Large intestine (tissue), 12 donors: ENCODE measurements at places on chromosomes 4 and X. TPM values are rescaled to one million over a fixed set of nuclear protein-coding genes. Genes with fewer than 3 reads are reported as not detected.

GRCh38 chrX:137547291-137547690 lies 18.6 kb upstream of the ZIC3 start:
- DNase-seq = no peak

DNA sequence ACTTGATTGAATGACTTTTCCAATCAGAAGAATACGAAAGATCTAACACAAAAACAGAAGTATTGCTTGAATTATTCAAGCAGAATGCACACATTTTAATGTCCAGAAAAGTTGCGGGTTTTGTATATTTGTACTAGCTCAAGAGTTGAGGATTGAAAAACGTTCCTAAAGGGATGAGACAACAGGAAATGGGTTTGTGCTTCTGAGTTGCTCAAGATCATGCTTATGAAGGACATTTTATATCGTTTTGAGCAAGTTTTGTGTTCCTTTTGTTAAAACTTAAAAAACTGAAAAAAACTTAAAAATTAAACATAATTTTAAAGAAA lies 353 bp upstream of the SMIM10 start:
- no peak for DNase-seq

DNA sequence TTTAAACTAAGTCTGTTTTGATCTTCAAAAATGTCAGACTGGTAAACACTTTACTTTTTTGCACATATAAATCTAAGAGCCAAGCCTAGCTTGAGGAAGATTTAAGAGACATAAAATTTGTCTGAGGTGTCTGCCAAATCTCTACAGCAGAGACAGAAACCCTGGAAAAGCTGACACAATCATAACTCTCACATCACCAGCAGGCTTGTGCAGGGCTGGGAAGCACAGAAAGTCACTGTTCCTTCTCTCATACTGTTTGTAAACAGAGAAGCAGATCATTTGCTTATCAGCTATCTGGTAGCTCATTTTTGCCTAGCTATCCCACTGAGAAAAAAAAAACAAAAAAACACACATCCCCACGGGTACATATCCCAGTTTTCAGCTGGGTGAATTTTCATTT lies 7.0 kb downstream of the ENOX2 start:
- no peak for DNase-seq

NDUFB11 gene
- 81.4 TPM for polyA plus RNA-seq

DNA sequence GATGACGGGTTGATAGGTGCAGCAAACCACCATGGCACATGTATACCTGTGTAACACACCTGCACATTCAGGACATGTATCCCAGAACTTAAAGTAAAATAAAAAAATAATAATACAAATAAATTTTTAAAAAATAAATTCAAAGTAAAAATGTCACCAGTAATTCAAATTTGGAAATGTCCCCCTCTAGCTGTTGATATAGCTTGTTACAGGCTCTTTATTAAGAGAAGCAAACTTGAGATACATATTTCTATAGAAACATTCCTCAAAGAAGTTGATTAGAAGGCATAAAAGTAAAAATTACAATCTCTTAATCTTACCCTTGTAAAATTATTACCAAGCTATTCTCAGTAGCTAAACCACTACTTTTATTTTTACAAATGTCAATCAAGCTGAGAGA lies 1397.0 kb downstream of the FAM133A start:
- DNase-seq = no peak

GPR78 gene
- polyA plus RNA-seq = 0.09 TPM

GPR50 gene
- not detected for polyA plus RNA-seq

DNA sequence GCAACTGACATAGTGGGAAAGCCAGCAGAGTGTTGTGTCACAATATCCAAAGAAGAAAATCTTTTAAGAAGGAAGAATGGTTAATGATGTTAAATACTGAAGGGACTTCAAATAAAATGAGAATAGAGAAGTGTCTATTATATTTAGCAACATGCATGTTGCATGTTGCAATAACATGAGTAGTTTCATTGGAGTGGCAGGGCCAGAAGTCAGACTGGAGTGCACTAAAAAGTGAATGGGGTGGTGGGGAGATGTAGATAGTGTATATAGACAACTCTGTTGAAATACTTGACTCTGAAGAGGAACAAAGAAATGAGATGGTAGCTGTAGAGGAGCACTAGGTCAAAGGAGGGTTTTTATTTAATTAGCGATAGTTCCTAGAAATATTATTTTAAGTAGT lies 9.5 kb upstream of the AMMECR1 start:
- DNase-seq = no peak

GRCh38 chr4:164894702-164895101 lies 17.7 kb downstream of the APELA start:
- DNase-seq = no peak

DNA sequence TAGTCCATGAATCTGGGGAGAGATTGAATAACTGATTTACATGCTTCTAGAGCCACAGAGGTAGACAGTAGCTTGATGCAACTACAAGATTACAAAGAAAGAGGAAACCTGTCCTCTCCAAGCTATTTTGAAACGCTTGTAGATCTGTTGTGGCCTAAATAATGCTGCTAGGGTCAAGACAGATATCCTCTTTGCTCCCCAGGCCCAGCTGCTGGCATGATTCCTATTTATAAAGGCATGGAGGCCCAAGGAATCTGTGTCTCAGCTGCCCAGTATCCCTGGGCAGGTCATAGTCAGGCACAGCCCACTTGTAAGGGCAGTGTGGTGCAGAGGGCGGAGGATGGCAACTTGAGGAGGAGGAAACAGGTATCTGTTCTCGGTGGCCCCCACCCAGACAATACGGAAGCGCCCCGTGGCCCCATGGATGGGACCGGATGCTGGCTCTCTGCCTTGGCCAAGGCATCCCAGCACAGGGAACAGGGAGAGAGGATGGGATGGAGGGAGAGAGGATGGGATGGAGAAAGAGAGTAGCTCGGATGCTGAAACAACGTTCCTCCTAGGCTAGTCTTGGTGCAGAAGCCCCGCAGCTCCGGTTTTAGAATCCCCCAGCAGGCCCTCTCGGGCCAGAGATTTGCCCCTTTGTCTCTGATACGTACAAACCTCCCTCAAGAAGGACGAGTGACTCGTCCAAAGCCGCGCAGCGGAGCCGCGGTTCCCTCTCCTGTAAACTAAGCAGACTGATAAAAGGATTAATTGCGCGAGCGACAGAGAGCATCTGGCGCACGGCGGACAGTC lies 767 bp upstream of the SMIM20 start:
- DNase-seq = no peak

CLDN34 gene
- polyA plus RNA-seq = 0.07 TPM

DNA sequence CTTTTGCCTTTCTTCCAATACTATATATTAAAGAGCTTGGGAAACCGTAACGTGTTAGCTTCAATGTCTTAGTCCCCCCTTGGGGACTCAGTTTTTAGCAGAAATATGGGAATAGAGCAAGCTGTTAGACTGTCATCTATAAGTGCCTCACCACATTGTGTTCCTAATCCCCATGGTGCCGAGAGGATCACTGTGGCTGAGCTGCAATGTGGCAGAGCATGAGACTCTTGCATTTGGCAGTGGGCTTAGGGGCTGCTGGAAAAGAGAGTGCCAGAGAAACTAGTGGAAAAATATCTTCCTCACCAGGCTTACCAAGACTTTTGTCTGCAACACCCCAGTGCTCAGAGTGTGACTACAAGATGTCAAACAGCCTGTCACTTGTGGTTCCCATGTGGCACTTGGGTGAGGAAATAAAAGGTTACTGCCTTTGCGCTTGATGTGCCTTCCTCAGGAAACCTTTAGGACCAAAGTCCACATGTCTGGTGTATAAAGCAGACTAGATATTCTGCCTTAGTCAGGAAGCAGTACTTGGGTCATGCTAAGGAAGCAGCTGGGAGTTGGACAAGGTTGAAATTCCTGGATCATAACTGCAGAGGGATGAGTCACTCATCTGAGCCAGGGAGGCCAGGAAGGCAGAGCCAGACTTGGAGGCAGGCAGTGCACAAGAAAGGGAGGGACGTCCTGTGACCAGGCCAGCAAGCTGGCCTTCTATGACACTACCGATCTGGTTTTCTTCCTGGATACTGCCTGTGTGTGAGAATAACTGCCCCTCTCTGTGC lies 9.7 kb upstream of the MAGEA4 start:
- peak; percentile 67 for DNase-seq

MAP7D2 gene
- 4.1 TPM for polyA plus RNA-seq

GRCh38 chrX:44569122-44569521 lies 26.5 kb upstream of the FUNDC1 start:
- no peak for DNase-seq

DNA sequence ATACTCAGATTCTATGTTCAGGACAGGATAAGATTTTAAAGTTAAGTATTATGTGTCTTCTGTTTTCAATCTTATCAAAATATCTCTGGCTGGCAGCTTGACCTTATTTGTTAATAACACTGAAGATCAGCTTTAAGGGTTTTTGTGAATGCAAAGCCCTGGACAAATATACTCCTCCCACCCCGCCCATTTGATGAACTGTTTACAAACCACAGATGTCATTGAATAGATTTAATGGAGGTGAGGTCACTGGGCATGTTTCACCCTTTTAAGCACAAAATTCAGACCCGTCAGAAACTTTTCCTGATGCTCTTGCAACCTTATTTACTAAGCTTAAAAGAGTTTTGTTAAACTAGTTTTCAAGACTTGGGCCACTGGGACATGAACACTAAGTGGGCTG lies 10.1 kb upstream of the CXCL8 start:
- DNase-seq = no peak

- DNase-seq = no peak
These were observed 283.9 kb downstream of the SMARCA1 start for GRCh38 chrX:129239371-129239770.

DNA sequence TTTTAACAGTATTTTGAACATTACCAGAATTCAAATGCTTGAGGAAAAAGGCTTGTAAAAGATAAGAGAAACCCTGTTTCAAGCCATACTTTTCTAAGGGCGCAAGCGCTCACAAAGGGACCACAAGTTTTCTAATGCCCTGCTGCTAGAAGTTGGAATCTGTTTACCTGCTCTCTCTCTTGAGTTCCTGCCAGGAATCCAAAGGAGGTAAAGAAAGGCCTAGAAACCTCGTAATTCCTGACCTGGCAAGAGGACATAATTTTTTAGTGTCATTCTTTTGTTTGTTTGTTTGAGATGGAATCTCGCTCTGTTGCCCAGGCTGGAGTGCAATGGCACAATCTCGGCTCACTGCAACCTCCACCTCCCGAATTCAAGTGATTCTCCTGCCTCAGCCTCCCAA lies 1.4 kb upstream of the FUNDC1 start:
- DNase-seq = no peak

MSX1 gene
- polyA plus RNA-seq = 2.8 TPM

- no peak for DNase-seq
These were observed 18.9 kb downstream of the CNGA2 start for GRCh38 chrX:151753313-151754046.
